ENCODE measurements at places on chromosomes 5 and 9. TPM values are rescaled to one million over a fixed set of nuclear protein-coding genes. Genes with fewer than 3 reads are reported as not detected.

The FAM221B gene
- total RNA-seq, result not detected

GRCh38 chr5:41414598-41414997 is 95.8 kb downstream of the PLCXD3 start:
- peak; percentile 23 for DNase-seq

DNA sequence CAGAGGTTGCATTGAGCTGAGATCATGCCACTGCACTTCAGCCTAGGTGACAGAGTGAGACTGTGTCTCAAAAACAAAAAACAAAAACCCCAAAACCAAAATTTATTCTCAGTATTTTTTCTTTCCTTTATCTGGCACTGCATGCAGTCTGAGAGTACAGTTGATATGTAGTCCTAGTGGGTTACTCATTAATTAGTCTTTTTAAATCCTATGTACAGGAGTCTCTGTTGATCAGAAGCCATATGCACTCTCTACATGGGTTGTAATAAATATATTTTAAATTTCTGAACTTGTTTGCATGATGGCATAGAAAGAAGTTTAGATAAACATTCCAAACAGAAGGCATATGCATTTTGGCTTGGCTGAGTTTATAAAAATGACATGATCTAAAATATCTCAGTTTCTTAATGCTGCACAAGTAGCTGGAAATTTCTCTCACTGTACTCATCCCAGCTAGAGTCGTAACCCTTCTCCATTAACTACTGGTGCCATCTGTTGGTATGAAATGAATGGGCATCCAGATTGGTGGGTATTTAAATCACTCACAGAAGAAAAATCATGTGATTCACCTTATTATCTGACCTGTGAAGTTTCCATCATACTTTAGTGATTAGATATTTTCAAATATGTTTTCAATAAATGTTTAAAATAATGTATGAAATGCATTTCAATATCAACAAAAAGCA is 284.8 kb downstream of the CTNND2 start:
- no peak for DNase-seq

GRCh38 chr9:78644359-78644758 is 347.4 kb downstream of the PSAT1 start:
- DNase-seq, result no peak

The PFN3 gene
- not detected for total RNA-seq

DNA sequence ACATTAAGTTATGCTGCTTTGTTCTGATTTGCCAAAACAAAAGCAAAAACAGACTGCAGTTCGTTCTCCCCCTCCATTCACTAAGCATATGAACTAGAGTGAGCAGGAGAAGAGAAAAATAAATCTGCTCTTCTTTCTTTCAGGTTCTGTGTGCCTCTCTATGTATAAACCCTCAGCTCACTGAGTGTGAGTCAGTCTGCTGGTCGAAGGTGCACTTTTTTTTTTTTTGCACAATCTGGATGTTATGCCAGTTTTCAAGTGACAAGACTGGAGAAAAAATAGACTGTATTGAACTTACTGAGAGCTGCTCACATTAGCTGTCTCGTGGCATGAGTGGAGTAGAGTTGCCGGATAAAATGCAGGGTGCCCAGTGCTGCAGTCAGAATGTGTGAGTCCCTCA is 244.6 kb upstream of the ATP10B start:
- DNase-seq, result no peak

DNA sequence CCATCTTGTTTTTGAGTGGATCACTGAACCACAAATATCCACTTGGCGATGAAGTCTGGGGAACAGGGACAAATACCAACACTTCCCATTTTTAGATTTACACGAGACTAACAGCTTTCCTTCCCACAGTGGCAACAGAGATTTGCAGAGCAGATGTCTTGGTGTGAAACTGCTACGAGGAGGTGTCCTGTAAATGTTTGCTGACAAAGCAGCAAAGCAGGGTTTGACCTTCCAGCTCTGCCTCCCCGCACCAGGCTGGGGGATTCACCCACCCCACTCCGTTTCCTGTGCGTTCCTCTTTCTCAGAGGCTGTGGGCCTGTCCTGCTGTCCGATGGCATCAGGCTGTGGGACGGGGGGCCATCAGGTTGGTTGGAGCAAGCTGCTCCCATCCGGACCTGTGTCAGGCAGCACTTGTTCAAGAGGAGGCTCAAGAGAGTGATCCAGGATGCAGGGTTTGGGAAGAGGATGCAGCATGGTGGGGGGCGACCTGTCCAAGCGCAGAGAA is 693 bp upstream of the RGS3 start:
- no peak for DNase-seq

DNA sequence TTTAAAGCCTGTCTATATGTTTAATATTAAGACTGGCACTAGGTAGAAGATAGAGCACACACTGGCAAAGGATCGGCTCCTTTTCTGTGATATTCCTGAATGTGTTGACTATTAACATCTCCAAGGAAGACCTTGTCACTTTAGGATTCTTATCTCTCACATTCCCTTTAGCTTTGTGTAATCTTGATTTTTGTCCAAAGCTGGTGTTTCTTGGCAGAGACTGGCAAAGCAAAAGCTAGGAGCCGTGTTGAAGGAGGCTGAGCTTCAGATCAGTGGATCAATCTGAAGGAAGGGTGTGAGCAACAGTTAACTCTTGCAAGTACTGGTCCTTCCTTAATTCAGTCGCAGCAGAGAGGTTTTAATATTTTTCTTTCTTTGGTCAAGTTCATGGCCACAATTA is 830.4 kb upstream of the ZNF608 start:
- DNase-seq, result no peak

DNA sequence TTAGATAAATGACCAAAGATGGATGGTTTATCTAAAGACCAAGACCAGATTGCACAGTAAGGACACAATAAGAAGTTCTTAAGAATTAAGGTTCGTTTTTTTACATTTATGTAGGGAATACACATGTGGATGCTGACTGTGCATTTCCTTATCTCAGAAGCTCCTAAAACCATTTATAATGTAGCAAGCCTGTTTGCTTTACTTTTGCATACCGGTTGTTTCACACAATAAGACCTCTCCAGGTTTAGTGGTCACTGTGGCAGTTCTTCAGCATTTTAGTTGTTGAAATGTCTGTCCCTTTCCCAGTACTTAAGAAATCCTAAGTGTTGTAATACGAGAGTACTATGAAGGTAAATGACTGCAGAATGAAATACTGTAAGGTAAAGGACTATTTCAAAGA is 43.6 kb downstream of the BASP1 start:
- no peak for DNase-seq

- DNase-seq, result no peak
Observed at GRCh38 chr5:10607023-10607665, 43.3 kb downstream of the ANKRD33B start.

The IFNB1 gene
- total RNA-seq, result not detected

- DNase-seq, result no peak
Observed at GRCh38 chr5:57839025-57839424, 356.4 kb upstream of the ACTBL2 start.

DNA sequence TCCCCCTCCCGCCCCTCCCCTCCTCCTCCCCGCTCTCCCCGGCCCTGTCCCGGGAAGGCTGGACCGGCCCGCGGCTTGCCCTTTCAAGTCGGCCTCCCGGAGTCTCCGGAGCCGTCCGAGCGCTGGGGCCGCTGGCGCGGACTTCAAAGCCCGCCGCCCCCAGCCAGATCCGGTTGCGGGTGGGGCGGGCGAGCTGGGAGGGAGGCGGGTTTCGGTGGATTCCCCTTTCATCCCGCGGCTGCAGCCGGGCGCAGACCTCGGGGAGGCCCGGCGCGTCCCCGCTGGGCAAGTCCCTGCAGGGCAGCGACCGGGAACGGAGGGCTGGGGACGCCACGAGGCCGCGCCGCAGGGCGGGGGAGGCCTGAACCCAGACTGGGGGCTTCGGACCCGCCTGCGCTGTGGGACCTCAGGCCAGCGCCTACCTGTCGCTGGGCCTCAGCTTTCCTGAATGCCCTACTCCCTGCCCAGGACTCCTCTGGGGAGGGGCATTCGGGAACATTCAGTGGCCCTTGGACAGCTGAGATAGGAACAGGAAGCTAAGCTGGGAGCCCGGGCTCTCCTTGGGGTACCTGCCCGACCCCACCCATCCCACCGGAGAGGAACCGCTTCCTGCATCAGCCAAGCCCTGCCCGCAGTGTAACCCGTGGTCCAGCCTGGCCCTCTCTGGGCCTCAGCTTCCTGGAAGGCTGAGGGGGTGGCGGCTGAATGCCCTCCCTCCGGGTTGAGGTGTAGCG is 23.4 kb downstream of the C9orf50 start:
- DNase-seq, result peak; percentile 80

The FCN2 gene
- 0.49 TPM for total RNA-seq

The SV2C gene
- not detected for total RNA-seq

The PCDHGB5 gene
- 16.5 TPM for total RNA-seq

GRCh38 chr5:132501961-132502931 is 11.7 kb upstream of the IRF1 start:
- DNase-seq, result no peak

- DNase-seq, result peak; percentile 50
Observed at GRCh38 chr9:129109537-129109903, 1.1 kb downstream of the CRAT start.

The FAM151B gene
- total RNA-seq, result 0.26 TPM

DNA sequence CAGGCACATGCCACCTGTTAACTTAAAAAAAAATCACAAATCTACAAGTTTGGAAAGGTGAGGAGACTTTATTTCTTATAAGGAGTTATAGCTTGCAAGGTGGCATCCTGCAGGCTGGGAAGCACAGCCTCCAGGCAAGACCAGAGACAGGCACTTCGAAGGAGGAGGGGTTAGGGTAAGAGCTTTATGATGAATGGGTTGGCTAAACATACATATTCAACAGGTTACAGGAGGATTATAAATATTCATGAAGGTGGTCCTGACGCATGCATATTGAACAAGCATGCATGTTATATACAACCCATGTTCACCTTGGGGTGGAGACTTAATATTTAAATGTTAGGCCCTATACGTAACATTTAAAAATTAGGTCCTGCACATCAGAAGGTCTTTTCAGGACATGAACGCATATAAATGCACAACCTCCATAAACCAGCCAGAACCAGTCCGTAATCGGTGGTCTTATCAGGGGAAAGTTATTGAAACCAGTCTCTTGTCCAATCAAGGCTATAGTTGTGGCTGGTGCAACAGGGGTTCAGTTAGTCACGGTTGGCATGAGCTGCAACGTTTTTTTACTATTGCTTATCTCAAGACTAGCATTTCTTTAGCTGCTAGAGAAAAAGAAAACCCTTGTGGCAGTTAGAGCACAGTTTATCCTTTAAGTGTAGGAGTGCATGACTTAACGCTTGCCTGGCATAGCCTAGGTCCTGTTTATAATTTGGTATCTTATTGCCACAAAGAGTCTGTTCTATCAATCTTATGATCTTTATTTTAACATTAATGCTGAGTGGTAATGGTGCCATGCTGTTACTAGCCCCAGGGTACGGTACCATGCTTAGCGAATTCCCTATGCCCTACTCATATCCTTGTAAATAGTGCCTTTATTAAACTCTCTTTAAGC is 72.7 kb downstream of the C9orf57 start:
- DNase-seq, result no peak

- no peak for DNase-seq
Observed at GRCh38 chr9:86741311-86742208, 205.7 kb downstream of the GAS1 start.

- no peak for DNase-seq
Observed at GRCh38 chr9:136653323-136654079, 9.2 kb upstream of the EGFL7 start.

DNA sequence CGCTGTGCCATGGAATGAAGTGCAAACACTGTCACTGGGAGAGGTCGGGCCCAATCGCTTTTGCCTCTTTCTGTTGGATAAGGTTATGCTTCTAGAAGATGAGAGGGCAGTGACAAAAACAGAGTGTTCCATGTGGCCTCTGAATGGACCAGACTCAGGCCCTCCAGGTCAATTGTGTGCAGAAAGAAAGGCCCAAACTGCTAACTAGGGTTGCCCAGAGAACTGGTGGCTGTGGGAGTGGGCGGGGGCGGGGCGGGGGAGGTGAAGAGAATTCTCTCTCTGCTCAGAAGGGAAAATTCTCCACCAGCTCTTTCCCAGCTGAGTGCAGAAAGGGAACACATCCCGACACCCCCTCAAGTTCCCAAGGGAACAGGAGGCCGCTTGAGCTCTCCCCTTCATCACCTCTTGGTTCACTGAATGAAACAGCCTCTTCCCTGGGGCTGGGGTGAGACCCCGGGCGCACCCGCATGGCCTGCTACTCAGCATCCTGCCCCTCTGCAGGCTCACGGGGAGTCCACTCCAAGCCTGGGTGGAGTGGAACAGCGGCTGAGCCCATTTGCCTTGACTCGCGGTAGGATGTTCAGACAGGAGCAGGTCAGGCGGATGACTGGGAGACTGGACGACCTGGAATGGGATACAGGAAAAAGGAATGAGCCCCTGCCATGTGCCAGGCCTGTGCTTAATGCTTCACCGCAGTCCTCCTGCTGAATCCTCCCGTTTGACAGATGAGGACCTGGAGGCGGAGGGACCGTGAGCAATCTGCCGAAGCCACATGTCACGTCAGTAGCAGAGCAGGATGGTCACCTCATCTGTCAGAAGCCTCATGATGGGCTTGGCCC is 93.8 kb upstream of the FANCC start:
- no peak for DNase-seq

DNA sequence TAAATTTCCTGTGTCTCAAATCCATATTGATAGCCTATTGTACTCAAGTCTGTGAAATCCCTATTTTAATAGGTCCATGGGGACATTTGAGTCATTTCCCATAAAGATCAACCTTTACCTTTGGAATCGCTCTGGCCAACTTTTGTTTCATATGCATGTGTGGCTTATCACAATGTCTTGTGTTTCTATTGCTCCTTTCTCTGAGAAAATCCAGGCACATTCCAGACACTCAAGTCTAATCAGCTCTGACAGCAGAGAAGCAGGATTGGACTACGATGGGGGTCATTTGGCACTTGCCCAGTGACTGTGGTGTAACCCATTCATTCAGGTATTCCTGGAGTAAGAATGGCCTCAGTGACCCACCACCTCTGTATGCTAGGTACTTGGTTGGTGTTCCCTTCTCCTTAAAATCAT is 48.4 kb downstream of the ACTBL2 start:
- no peak for DNase-seq

GRCh38 chr5:82046276-82046647 is 74.4 kb downstream of the ATG10 start:
- DNase-seq, result no peak

DNA sequence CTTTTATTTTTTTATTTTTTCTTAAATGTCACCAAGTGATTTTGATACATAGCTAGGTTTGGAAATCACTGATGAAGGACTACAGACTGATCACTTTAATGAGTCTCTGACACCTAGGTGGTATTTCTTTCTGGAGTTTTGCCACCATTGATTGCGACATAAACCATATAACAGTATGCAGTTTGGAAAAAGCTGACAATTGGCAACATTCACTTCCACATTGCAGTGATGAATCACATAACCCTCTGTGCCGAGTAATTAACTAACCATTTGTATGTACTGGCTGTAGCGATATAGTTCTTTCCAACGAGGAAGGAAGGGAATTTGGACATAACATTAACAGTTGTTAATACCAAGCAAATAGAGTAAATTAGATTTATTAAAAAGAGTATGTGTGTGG is 222.9 kb upstream of the EFNA5 start:
- no peak for DNase-seq

The CHSY3 gene
- 2.8 TPM for total RNA-seq

- DNase-seq, result no peak
Observed at GRCh38 chr5:151130235-151130921, 27.2 kb downstream of the ANXA6 start.
